ENCODE measurements at places on chromosomes 13 and 19.

GRCh38 chr13:73235385-73235784 is 176.6 kb downstream of the KLF5 start:
- no peak for DNase-seq

GRCh38 chr19:1081301-1082164 is 13.6 kb downstream of the POLR2E start:
- no peak for DNase-seq

GRCh38 chr13:27562457-27562856 is 57.9 kb downstream of the LNX2 start:
- no peak for DNase-seq

DNA sequence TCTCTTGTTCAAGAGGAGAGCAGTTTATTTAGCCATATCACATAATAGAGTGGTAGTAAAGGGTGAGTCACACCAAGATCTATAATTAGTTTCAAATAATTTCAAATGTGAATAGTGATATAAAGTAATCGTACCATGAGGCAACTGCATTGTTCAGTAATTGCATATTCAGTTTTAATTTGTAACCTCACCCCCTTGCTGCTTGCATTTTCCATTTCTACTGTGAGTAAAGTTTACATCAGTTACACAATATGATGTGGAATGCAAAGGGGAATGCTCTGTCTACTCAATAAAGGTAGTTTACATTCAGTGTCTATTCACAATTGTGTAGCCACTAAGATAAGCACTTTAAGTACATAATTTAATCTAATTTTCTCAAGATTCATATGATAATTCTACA is 1695.7 kb upstream of the SPRY2 start:
- no peak for DNase-seq

GRCh38 chr19:46493236-46494145 is 2.2 kb downstream of the PNMA8B start:
- DNase-seq = no peak

GRCh38 chr13:97423300-97424045 is 10.5 kb upstream of the RAP2A start:
- no peak for DNase-seq

DNA sequence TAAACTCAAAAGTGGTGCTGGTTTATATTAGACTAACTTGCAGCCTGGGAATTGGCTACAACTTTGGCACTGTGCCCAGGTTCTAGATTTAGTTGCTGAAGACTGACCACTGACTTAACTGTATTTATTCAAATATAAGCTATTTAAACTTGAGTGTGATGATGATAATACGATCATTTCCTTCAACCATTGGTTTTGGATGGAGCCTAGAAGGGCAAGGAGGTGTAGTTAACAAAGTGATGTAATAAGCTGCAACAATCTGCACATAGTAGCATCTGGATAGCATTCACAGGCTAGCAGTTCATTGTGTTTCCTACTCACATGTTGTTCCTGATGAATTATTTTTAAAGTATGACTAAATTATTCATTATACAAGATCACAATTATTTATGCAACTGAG is 55.2 kb upstream of the DACH1 start:
- no peak for DNase-seq

DNA sequence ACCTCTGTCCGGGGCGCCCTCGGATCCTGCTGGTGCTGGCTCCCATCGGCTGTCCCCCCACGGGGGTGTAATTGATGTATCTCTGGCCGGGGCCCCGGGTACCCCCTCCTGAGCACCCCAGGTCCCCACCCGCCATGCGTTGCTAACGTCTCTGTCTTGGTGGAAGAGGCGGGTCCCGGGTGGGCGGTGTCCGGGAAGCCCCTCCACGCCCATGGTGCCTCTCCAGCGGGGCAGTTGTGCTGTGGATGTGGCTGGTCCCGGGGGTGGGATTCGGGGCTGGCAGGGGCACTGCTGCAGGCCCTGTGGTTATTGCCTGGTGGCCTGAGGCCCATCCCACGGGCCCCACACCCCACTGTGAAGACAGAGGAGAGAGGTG is 4.9 kb downstream of the DIRAS1 start:
- DNase-seq = no peak

- no peak for DNase-seq
Measured at GRCh38 chr13:36875961-36876360, 44.1 kb downstream of the SMAD9 start.

- DNase-seq = no peak
Measured at GRCh38 chr13:27250833-27251165, 559 bp upstream of the RPL21 start.
